ENCODE measurements at places on chromosomes 6 and 20. TPM values are rescaled to one million over a fixed set of nuclear protein-coding genes. Genes with fewer than 3 reads are reported as not detected.

Gene NOX3
- 2.1 TPM for polyA plus RNA-seq

- no peak for DNase-seq
Observed at GRCh38 chr20:7579888-7580287, 360.4 kb downstream of the HAO1 start.

GRCh38 chr6:168403370-168404005, 37.5 kb upstream of the SMOC2 start:
- no peak for DNase-seq

Gene OGFR
- 26.5 TPM for polyA plus RNA-seq

- DNase-seq, result no peak
Observed at GRCh38 chr6:121596441-121596840, 161.0 kb downstream of the GJA1 start.

Gene SLC17A1
- polyA plus RNA-seq, result 34.5 TPM

DNA sequence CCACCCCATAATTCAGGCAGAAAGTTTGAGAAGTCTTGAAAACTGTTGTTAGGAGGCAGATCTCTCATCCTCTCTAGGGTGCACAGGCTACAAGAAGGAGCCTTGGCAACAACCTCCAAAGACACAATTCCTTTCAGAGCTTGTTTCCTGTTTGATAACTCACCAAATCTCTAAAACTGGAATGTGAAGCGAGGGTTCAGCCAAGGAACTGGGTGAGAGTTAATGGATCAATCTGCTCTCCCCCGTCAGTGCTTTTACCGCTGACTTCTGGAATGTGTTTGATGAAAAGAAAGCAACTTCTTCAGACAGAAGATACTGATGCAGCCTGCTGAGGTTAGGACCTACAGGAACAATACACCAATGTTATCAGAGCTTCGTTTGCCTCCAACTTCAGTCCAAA, 171.8 kb upstream of the BMP2 start:
- no peak for DNase-seq

Gene TPD52L1
- polyA plus RNA-seq, result 77.5 TPM

DNA sequence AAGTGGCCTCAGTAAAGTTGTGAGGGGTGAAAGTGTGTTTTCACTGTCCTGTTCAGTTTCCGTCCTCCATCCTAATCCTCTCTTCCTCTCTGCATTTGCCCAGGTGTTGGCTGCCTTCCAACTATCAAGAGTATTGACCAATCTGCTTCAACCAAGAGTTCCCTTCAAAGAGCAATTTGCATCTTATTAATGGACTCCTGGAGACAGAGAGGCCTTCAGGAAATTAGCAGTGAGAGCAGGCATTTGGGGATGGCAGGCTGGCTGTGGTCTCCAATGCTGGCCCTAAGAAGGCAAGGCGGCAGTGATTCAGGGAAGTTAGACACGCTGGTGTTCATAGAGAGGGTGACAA, 77.2 kb downstream of the GPR6 start:
- DNase-seq, result no peak

Gene MROH8
- 7.1 TPM for polyA plus RNA-seq

GRCh38 chr6:140572129-140572528, 1197.7 kb upstream of the CITED2 start:
- no peak for DNase-seq

Gene MEI4
- polyA plus RNA-seq, result 2.2 TPM

DNA sequence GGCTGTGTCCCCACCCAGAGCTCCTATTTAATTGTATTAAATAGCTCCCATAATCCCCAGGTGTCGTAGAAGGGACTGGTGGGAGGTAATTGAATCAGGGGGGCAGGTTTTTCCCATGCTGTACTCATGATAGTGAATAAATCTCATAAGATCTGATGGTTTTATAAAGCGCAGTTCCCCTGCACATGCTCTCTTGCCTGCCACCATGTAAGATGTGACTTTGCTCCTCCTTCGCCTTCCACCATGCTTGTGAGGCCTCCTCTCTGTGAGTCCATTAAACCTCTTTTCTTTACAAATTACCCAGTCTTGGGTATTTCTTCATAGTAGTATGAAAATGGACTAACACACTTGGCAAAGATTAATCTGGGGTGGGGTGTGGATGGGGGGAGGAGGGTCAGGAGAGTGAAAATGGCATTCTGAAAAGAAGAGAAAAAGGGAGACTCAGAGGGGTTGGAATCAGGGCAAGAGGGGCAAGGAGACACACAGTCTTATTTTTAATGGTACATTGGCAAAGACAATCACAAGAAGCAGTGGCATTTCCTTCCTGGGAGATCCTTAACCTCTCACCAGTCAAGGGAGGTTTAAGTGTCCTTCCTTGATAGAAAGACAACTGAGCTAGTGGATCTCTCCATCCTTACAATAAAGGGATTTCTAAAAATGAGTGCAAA, 37.5 kb upstream of the NOX3 start:
- no peak for DNase-seq

- DNase-seq, result no peak
Observed at GRCh38 chr6:49826743-49827406, 39.5 kb downstream of the CRISP1 start.

- DNase-seq, result no peak
Observed at GRCh38 chr6:110608151-110608550, 131.7 kb upstream of the SLC22A16 start.

GRCh38 chr6:100664274-100665040, 199.7 kb upstream of the SIM1 start:
- no peak for DNase-seq

Gene HSPA1A
- 92.5 TPM for polyA plus RNA-seq

Data from left renal cortex interstitium (tissue), 4 donors.